ENCODE measurements at places on chromosomes 6 and 20. TPM values are rescaled to one million over a fixed set of nuclear protein-coding genes. Genes with fewer than 3 reads are reported as not detected.

The EFCAB8 gene
- total RNA-seq, result not detected

The PPP1R16B gene
- 0.66 TPM for total RNA-seq

The RAET1L gene
- total RNA-seq, result not detected

The BPIFA1 gene
- total RNA-seq, result not detected

The ANKRD6 gene
- 6.8 TPM for total RNA-seq
